ENCODE measurements at places on chromosomes 3 and 15.
A peak's percentile ranks its signal among the peaks of the same experiment; 100 is the strongest.

- DNase-seq: no peak
These were observed 7.6 kb downstream of the HDC start for GRCh38 chr15:50257924-50258323.

DNA sequence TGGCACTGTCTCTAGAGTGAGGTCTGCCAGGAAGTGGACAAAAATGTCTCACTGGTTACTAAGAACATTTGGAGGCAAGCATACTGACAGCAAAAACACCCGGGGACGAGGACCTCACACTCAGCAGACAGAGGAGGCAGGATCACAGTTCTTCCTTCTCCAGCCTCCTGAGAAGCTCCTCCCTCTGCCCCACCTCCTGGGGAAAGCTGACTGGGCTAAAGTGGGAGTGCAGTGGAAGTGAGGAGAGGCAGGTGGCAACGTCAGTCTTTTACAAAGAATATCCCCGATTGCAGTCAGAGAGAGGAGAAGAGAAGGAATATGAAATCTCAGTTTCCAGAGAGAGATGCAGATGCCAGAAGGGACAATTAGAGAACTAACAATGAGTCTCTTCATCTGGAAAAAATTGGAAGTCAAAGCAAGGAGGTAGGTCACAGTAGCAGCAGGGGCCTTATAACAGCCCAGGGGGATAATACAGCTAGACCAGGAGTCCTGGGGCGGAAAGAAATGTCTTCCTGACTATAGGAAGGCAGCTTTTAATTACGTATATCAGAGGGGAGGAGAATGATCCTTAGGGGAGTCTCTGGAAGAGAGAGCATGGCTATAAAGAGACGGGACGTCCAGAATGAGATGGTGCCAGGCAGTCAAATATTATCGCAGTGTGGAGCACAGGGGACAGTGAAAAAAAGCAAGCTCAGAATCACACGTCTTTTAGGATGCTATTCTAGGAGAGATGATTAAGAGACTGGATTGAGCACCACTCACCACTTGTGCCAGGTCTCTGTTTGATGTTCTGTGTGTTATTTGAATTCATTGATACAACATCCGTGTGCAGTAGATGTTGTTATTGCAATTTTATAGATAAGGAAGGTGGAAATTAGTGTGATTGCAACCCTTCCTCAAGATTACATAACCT lies 47.2 kb downstream of the LEO1 start:
- DNase-seq: no peak

DNA sequence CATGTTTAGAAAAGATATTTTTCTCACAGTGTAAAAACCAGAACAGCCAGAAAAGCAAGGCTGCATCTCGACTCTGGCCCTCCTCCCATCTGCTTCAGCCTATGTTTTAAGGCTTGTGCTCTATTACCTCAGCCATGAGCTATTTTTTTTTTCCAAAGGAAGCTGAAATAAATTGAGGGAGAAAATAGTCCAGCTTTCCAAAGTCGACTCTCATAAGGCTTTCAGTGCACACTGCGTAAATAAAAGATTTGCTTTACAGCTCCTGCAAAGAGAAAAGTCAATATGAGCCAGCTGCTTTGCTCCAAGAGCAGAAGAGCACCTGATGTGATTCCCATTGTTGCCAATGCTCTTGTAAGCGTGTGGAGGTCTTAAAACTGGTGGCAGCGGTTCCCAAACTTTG lies 26.7 kb downstream of the SCG3 start:
- DNase-seq: no peak

DNA sequence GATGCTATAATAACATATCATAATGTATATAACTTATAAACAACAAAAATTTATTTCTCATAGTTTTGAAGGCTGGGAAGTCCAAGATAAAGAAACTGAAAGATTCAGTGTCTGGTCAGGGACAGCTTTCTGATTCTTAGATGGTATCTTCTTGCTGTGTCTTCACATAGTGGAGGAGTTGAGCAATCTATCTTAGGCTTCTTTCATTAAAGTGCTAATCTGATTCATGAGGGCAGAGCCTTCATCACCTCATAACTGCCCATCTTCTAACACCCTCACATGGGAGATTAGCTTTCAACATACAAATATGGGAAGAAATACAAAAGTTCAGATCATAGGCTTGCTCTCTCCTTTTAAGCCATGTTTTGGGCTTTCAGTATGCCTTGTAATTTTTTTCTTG lies 774.8 kb upstream of the EPHA6 start:
- no peak for DNase-seq

- no peak for DNase-seq
These were observed 172.9 kb upstream of the SLC2A2 start for GRCh38 chr3:171199473-171199829.

DNA sequence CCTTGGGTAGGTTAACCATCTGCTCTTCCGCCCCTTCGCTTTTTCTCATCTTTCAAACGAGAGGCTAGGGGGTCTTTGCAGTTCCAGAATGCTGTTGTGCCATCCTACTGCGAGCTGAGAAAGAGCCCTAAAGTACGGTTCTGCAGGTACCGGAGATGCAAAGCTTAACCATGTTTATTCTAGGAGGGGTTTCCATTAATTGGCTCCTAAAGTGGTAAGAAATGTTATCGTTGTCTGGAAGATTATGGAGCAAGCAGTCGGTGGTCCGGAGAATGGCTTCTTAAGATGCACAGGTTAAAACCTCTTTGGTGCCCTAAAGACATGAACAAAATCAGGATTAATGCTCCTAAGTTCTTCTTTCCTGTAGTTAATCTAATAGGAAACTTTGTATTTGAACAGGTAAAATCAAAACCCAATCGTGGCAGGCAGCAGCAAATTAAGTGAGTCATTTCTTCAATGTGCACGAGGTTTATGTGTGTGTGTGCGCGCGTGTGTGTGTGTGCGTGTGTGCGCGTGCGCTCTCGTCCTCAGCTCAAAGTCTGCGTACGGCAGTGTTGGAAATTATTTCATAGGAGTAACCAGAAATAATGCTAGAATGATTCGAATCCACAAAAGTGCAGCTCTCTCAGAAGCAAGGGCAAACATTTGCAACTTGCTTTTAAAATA lies 772 bp downstream of the FAM81A start:
- no peak for DNase-seq

GRCh38 chr15:48479751-48480150 lies 148.5 kb downstream of the DUT start:
- no peak for DNase-seq

- no peak for DNase-seq
These were observed 413.3 kb upstream of the ONECUT1 start for GRCh38 chr15:53203454-53203853.

DNA sequence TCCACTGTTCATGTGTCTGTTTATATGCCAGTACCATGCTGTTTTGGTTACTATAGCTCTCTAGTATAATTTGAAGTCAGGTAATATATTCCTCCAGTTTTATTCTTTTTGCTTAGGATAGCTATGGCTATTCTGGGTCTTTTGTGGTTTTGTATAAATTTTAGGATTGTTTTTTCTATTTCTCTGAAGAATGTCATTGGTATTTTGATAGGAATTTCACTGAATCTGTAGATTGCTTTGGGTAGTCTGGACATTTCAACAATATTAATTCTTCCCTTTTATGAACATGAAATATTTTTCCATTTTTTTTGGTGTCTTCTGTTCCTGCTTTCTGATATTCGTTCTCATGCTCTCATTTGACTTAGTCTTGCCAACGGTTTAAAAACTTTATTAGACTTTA lies 39.6 kb downstream of the GREM1 start:
- DNase-seq: no peak

GRCh38 chr3:138513090-138513843 lies 78.9 kb downstream of the ESYT3 start:
- DNase-seq: no peak

GRCh38 chr3:49351521-49352011 lies 6.6 kb downstream of the GPX1 start:
- DNase-seq: no peak

DNA sequence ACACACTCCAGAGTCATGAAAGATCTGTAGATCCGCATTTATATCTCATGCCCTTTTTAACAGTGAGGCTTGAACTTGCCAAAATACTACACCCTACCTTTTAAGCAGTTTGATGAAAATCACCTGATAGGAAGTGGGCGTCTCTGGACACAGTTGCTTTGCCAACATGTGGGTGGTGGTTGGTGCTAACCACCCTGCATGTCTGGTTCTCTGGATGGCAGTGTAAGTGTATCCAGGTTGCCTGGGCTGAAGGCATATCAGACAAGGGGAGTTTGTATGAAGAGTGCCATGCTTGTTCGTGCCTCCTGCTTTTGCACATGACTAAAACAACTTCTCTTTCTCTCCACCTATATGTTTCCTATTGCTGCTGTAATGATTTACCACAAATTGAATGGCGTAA lies 159.6 kb downstream of the GHSR start:
- DNase-seq: peak; percentile 68

- no peak for DNase-seq
These were observed 64.9 kb downstream of the INO80 start for GRCh38 chr15:41051139-41051538.

DNA sequence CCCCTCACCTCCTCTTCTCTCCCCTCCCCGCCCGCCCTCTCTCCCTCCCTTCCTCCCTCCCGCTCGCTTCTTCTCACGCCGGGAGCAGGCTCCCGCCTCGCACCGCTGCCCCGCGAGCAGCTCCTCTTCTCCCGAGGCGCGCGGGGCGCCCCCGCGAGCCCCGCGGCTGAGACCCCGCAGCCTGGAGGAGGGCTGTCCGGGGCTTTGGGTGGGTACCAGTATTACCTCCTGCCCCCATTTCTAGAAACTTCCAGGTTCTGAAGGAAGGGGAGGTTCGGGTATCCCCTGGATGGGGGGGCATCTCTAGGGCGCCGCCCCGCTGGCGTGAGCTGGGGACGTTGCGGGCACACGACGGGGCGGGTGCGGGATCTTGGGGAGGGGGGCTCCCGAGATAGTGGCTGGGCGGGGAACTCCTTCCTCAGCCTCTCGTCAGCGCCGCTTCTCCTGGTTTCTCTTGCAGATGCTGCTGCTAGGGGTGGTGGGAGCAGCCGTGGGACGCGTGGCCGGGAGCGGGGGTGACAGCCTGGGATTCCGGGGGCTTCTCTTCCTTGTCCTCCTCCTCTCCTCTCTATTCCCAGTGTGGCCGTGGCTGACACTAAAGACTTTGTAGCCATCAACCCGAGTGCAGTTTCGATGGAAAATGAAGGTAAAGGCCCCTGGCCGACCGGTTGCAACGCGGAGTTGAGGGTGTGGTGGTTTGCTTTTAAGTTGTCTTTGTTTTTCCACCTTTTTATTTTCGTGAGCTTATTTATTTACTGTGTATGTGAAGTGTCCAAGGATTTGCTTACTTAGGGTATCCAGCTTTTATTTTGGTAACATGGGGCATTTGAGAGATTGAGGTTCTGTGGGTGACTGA lies 474 bp downstream of the ATP2C1 start:
- peak; percentile 53 for DNase-seq

- DNase-seq: no peak
These were observed 427.5 kb upstream of the ALCAM start for GRCh38 chr3:104939196-104939595.

DNA sequence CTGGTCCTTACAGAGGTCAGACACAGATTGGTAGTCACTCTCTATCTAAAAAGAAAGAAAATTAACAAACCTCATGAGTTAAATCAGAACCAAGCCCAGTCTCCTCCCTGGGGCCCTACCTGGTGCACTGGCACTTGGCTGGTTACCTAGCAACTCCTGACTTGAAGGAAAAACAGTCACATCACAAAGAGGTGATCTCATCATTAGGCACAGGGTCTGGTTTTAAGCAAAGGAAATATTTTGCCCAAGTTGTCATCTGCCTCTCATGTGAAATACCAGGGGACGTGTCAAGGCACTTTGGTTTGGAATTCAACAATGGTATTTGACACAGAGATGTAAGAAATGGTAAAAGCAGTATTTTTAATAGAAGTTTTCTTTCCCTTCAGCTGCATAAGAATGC lies 47.7 kb upstream of the FMN1 start:
- DNase-seq: no peak

DNA sequence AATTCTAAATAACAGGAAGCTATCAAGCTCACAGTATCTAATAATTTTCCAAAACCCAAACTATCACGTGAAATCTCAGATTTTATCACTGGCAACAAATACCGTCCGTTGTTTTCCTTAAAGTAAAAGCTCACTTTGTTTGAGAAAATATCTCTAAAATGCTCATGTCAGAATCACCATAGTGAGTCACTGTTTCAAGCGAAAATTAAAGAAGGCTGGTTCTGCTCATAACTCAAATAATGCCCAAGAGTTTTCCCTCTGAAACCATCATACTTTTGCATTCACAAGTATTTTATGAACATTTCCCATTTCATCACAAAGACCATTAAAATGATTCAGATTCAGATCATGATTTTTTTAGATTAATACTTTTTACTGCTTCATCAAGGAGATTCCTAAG lies 50.6 kb downstream of the TBL1XR1 start:
- DNase-seq: peak; percentile 35

DNA sequence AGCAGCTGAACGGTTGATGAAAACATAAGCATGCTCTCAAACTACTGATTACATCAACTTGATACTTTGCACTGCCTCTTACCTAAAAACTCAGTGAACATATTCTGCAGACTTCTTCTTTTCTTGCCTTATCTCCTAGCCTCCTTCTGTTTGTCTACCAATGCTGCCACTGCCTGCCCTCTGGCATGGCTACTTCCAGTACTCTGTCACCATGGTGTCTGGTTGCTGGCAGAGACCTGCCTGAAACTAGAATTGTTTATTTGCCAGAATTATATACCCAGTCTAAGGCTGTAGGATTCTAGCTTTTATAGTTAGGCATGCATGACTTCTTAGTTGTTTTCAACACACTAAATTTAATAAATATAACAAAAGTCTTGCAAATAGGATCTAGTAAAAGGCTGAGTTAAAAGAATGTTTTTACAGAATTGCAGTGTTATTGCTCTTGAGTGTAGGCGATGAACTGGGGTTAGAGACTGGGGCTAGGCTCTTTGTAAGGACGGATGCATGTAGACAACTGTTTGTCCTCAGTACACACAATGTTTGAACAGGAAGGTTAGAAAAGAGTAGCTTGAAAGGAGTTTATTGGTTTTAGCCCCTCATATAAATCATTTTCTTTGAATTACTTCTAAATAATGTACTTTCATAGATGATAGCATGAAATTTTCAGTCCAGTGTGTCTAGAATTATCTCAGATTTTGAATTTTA lies 116.3 kb downstream of the KCNAB1 start:
- no peak for DNase-seq

- no peak for DNase-seq
These were observed 53.6 kb upstream of the AP4E1 start for GRCh38 chr15:50854601-50855490.

- no peak for DNase-seq
These were observed 11.0 kb downstream of the PARP16 start for GRCh38 chr15:65275728-65276126.

DNA sequence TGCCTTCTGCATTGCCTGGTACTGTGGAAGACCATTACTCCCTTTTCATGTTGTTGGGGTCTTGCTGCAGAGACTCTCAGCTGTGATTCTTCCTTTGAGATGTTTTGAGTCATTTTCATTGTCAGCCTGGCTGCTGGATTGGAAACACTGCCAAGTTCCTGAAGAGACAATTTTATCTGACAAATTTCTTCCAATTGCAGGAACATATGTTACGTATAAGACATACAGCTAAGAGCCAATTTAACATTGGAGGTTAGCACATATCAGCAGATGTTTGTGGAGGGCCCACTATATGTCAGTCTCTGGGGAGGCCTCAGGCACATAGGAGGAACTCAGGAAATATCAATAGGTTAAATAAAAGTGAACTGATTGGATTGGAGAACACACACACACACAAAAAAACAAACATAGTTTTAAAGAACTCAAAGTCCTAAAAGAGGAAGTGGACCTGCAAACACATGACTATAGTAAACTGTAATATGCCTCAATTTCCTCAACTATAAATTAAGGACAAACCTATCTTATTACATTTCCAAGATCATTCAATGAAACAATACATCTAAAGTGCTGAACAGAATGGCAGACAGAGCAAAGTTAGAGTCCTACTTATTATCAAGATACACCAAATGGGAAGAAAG lies 172.3 kb downstream of the MYRIP start:
- DNase-seq: no peak

GRCh38 chr15:77068633-77069032 lies 2.3 kb downstream of the TSPAN3 start:
- DNase-seq: no peak
